Activated CD8-positive, alpha-beta memory T cell treated with anti-CD3 and anti-CD28 coated beads for 1 hour (primary cell): ENCODE measurements at places on chromosomes 3 and 15.

DNA sequence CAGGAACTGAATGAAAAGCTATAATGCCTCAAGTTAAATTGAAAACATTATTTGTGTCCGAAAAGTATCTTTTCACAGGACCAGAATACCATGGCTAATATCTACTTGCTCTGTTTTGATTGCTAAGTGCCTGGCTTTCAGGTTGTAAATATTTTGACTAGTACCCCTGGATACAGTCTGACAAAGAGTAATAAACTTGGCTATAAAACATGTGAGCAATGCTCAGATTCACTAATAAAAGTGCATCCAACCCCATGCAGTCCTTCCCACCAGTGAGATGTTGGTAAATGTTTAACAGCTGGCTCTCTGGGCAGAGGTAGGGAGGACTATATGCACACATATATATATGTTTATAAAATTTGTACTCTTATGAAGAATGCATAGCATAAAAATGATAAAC is 281.8 kb upstream of the TGFBR2 start:
- no peak for DNase-seq

GRCh38 chr3:119220198-119220597 is 20.5 kb downstream of the B4GALT4 start:
- no peak for DNase-seq

DNA sequence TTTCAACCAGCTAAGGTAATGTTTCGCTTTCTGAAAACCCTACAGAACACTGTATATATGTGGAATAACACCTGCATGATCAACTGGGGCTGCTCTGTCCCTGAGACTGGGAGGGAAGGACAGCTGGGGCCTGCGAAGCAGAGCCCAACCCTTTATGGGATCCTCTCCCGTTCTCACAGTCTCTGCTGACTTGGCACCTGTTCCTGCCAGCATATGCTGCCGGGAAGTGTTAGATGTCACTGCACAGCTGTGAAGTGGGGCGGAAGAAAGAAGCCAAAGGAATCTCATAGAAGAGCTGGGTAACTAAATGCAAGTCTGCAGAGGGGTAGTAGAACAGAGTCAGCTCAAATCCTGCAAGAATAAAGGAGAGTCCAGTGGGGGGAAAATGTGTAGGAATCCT is 29.6 kb downstream of the LRRC3B start:
- no peak for DNase-seq

DNA sequence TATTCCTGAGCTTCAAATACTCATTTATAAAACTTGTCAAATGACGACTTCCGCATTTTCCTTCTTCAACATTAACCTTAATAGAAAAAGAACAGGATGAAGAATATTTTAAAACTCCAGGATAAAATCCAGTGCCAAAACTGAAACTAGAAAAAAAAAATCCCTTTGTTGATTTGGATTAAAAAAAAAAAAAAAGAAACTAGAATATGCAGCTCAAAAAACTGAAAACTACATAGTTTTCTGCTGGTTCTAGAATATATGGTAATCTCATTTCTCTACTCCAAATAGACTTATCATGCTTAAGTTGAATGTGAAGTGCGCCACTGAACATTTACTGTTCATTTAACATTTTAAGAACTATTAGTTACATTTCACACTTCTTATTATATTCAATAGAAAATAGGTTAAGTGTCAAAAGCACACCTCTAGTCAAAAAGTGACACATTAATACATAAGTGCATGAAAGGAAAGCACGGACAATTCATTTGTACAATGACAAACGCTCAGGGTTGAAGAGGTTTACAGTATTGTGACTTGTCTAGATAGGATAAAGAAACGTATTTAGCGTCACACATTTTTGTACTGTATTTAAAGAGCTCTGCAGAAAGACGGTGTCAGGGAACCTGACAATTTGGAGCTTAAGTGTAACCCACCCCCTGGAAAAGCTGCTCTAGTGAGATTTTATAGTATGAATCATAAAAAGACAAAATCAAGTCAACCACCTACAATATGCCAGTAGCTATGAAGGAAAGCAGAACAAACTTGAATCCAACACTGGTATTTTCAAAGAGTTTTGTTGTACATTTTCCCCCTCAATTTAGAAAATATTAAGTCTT is 5.8 kb downstream of the TRA2B start:
- no peak for DNase-seq

DNA sequence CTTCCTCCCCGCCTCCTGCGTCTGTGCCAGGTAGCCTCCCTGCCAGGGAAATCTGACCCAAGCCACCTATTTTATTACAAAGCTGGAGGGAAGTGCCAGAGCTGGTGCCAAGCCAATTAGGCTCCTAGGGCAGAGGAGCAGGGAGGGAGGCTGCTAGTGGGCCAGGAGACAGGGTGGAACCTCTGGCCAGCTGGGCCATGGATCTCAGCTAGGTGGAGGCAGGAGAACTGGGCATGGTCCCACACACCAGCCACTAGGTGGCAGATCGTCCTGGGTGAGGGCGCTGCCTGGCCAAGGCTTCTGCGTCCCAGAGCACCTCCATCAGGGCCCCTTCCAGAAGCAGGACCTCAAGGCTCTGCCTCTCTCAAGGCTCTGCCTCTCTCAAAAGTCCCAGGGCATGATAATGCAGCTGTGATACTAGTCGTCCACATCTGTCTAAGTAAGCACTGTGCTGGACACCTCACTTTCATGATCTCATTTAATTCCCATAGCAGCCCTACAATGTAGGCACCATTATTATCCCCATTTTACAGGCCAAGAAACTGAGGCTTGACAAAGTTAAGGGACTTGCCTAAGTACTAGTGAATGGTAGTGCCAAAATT is 4.5 kb upstream of the RFT1 start:
- DNase-seq = peak; percentile 39

DNA sequence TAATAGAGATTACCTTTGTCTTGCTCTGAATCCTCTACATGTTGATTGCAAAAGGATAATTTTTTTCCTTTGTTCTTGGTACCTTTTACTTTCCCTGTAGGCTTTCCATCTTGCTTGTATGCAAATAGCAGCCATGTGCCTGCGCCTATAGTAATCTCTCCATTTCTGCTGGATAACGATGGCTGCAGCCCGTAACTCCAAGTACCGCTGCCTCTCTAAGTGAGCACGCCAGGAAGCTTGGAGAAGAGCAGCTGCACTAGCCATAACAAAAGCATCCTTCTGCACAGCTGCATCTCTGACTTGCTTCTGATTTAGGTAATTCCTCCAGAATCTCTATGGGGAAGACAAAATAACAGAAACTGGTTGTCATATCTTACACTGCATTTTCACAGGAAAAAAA is 89.3 kb downstream of the NR2E3 start:
- no peak for DNase-seq

- DNase-seq = no peak
Observed at GRCh38 chr15:75841626-75842025, 1.6 kb upstream of the UBE2Q2 start.

DNA sequence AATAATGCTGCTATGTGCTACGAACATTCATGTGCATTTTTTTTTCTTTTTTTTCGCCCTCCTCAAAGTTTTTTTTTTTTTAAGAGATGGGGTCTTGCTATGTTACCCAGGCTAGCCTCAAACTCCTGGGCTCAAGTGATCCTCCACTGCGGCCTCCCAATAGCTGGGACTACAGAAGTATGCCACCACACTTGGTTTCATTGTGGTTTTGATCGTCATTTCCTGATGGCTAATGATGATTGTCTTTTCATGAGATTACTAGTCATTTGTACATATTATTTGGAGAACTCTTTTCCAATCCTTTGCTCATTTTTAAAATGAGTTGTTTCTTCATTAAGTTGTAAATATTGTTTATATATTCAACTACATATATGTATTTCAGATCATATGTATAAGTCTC is 48.8 kb downstream of the FBXO22 start:
- no peak for DNase-seq

- DNase-seq = no peak
Observed at GRCh38 chr3:175383813-175384212, 524.7 kb downstream of the NAALADL2 start.

GRCh38 chr15:26352406-26352805 is 420.5 kb downstream of the GABRB3 start:
- DNase-seq = no peak

DNA sequence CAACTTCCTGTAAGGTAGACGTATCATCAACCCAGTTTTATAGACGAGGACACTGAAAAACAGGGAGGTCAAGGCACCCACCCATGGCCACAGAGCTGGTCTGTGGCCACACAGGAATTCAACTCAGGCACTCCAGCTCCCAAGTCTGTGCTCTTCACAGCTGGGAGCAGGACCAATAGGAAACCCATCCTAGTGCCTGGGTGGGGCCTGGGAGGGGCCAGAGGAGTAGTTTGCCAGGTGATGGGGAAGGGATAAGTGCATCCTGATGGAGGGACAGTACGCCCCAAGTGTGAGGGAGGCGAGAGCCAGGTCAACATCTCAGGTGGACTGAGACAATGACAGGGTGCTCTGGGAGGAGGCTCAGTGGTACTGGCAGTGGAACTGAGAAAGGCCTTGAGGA is 22.0 kb downstream of the KIF9 start:
- no peak for DNase-seq

GRCh38 chr3:61967019-61967418 is 405.6 kb downstream of the PTPRG start:
- no peak for DNase-seq

GRCh38 chr3:139299261-139300132 is 44.3 kb upstream of the MRPS22 start:
- no peak for DNase-seq

DNA sequence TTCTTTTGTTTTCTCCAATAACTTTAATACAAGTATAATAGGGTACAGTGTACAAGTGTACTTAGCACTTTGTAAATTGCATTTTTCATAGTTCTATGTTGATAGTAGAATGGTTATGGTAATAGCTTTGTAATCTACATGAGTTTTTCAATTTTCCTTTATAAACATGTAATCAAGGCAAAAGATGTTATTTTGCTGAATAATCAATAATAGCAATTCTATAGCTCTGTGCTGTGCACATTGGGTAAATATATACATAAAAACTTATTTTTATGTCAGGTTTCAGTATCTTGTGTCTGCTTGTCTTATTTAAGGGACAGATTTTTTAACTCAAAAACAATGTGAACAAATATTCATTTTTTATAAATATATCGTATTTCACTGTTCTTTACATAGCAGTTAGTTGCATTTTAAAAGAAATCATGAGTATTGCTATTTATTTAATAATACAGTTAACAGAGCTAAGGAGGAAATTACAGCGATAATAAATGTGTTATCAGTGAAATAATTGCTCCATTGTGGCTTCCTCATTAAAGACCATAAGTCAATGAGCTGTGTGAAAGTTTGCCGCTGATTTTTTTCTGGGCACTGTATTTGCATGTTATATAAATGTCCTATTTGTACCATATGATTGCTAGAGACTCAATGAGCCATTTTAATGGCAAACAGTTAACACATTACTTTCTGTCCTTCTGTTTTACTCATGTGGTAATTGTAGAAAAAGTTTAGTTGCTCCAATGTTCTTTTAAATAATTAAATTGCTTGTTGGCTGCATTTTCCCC is 214.6 kb upstream of the STAC start:
- DNase-seq = no peak

DNA sequence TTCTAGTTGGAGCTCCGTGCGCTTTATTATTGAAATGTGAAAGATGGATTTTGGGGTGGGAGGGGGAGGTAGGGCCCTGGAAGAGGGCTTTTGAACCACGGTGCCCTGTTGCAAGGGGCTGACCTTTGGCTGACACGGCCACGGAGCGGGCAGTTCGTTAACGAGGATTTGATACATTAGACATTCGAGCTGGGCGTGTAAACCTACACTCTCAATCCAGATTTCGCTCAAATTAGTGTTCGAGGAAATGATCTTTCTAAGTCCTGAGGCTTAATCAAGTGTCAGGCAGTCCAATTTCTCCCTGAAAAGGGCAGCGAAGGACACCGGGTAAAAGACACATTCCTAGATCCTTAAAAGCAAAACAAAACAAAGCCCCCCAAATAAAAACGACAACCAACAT is 13.0 kb downstream of the ZIC1 start:
- no peak for DNase-seq

- no peak for DNase-seq
Observed at GRCh38 chr3:100184948-100185570, 70.8 kb upstream of the FILIP1L start.

DNA sequence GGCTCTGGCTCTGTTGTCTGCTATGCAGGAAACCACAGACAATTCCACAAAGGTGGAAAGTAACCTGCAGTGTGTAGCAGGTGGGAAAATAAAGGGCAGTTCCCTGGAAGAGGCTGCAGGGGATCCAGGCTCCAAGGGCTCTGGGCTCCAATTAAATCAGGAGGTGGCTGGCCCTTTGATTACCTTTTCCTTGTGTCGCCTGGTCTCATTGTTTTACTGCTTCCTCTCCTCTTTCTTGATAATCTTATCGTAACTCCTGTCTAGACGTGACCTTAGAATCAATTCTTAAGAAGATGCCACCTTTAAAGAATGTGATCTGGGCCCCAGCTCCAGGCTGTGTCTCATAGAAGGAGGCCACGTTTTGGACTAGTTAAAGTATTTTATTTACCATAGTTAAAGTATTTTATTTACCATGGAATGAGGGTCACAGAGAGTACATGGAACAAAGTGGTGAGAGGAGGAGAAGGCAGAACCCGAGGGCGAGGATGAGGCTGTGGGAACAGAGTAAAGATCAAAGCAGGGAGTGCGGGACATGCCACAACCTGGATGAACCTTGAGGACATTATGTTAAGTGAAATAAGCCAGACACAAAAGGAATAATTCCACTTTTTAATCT is 237.5 kb upstream of the STT3B start:
- no peak for DNase-seq
